ENCODE measurements at places on chromosomes 2 and 18.

DNA sequence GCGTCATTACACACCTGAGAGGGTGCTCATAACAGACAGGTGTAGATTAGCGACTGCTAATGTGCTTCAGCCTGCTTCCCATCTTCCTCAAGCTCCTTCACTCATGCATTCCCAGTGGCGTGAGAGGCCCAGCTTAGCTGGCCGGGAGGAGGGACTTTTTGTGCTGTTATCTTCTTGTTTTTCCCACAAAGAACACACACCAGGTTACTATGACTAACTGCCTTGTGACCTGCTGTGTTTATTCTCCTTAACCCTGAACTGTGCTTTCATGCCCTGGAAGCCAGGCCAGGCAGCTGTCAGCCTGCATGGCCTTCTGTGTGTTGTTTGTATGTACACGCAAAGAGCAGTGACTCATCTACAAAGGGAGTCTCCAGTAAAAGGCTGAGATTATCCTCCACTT, 143.8 kb downstream of the PIEZO2 start:
- no peak for DNase-seq

- DNase-seq, result no peak
Measured at GRCh38 chr2:41393621-41394020, 654.2 kb upstream of the PKDCC start.

DNA sequence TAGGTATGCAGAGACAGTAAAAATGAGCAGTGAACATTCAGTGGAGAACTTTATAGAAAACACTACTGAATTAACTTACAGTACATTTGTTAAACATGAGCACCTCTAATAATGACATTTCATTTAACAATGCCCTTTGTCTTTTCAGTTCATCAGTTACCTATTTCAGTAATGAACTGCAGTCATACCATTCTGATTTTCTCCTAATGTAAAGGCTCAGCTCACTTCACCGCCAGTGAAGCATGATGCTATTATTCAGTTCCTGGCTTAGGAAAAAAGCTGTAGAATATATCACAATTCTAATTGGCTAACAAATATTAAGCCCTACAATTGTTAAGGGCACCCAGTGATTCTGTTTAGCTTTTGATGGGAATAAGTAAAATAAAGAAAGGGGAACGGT, 37.1 kb upstream of the CCDC93 start:
- no peak for DNase-seq

GRCh38 chr2:233089851-233090250, 29.7 kb downstream of the INPP5D start:
- no peak for DNase-seq

- DNase-seq, result no peak
Measured at GRCh38 chr2:51981783-51982182, 949.9 kb upstream of the NRXN1 start.

- no peak for DNase-seq
Measured at GRCh38 chr2:70937866-70938585, 2.3 kb downstream of the ATP6V1B1 start.

GRCh38 chr2:128503399-128504245, 185.0 kb upstream of the HS6ST1 start:
- DNase-seq, result no peak

GRCh38 chr2:185567940-185568339, 170.7 kb upstream of the FSIP2 start:
- no peak for DNase-seq

DNA sequence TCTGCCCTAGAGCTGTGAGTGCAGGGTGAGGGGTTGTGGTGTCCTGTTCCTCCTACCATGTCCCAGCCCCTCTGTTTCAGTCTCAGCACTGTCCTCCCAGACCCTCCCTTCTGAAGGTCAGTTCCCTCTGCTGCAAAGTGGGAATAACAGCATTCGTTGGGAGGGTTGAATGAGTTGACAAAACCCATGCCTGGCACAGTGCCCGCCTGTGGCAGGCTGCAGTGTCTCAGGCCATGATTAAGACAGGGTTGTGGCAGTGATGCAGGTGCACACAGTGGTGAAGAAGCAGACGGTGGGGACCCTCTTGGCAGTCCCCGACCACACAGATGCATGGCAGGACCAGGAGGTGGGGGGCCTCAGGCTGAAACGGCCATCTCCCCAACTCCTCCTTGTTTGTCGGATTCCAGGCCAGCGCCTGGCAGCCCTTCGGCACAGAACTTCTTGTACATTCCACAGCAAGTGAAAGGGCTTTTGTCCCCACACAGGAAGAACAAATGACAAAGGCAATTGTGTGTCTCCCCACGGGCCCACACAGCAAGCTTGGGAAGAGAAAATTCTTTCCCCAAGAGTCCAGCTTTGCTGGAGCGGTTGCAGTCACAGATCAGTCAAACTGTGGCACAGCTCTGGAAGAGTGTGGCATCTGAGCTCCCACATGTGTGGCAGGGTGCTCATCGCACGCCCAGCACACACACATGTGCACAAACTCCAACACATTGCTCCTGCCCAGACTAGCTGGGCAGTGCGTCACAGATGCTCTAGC, 92.0 kb upstream of the MSH2 start:
- no peak for DNase-seq

DNA sequence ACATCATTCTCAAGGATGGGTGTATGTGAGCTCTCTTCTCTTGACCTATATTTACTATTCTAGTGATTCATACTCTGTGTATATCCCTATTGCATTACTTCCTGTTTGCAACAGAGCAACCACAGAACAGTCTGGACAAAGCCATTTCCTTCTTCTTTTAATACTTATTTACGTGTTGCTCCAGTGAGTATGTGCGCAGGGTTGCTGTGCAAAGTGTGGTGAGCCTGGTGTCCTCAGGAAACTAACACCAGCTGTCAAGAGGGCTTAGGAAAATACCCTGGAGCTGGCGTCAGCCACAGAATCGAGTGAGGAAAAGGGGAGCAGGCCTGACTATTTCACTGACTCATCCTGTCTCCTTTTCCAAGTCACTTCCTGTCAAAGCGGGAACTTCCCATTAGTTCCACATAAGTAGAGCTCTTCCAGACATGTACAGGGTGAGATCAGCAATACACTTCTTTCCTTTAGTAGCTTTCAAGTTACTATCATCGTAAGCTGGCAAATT, 214.1 kb upstream of the COPS8 start:
- DNase-seq, result no peak

- no peak for DNase-seq
Measured at GRCh38 chr2:195251214-195251613, 405.8 kb upstream of the SLC39A10 start.

- no peak for DNase-seq
Measured at GRCh38 chr2:157698430-157698829, 69.8 kb upstream of the ACVR1C start.

- DNase-seq, result no peak
Measured at GRCh38 chr2:159890551-159891266, 92.7 kb upstream of the CD302 start.

DNA sequence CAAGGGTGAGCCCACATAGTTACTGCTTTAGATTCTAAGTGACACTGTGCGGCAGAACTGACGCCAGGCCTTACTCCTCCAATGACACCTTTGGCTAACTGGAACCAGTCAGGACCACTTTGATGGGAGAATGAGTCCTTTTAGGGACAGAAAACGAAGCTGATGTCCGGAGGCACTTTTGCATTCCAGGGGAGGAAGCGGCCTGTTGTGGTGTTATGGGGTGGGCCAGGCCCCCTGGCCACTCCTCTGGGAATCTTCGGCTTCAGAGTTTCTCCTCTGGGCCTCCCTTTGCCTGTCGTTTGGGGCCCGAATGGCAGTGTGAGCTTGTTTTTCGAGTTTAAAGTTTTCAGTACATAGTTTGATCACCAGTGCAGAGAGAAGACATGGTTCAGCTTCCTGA, 65.9 kb downstream of the MBP start:
- DNase-seq, result no peak

DNA sequence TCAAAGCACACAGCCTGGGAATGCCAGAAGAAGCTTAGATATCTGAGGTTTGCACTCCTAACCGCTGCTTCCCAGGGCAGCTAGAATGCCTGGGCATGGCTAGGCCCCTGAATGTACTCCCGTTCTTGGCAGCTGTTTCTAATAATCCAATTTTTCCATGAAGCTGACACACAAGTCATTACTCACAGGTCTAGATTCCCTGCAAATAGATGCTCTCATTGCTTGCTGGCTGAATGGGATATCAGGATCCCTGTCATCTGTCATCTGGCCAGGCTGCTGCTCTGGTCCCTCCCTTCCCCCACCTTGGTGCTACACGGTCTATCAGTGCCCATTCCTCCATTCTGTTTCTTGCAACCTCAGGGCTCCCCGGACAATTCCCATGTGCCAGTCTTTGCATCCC, 40.7 kb upstream of the TEX51 start:
- DNase-seq, result no peak

DNA sequence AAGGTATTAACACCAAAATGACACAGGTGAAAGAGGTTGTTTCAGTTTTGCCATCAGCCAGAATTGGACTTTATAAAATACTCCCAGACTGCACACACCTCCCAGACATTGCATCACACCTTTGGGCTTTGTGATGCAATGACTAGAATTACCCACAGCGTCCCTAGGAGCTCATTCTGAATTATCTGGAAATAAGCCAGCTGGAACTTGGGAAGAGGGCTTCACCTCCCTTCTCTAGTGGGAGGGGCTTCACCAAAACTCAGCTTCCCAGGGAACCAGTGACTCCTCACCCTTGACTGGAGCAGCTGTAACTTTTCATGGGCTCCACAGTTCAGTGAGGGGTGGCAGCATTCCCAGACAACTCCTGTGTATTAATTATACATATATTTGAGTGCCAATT, 83.1 kb upstream of the BZW1 start:
- no peak for DNase-seq

- no peak for DNase-seq
Measured at GRCh38 chr2:95345081-95345562, 48.0 kb downstream of the KCNIP3 start.

- DNase-seq, result no peak
Measured at GRCh38 chr2:127129937-127130336, 23.0 kb upstream of the BIN1 start.

DNA sequence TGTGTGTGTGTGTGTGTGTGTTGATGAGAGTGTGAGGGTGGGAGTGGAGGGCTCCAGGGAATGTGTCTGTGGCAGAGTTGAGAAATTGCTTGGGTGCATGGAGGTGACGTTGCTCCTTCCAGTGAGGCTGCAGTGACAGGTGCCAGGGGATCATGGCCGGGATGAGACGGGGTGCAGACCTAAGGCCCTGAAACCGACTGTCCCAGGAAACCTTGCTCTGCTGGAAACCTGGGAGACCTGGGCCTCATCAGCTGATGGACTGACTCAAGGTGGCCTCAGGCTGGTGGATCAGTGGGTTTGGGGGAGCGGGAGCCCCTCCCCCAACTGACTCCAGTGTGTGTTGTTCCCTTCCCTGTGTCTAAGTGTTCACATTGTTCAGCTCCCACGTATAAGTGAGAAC, 56.6 kb downstream of the INHBB start:
- DNase-seq, result no peak

DNA sequence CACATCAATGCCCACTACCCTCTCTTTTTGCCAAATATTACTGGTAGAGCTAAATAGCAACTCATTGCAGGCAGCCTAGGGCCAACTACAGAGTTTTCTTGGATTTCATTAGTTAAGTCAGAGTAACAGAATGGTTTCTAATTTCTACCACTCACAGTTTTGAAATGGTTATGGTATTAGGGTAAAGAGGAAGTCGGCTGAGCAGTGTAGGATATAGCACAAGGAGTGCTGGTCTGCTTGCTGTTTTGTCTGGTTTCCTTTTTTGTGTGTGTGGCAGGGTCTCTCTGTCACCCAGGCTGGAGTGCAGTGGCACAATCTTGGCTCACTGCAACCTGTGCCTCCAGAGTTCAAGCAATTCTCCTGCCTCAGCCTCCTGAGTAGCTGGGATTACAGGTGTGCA, 289.2 kb upstream of the CCDC68 start:
- no peak for DNase-seq

DNA sequence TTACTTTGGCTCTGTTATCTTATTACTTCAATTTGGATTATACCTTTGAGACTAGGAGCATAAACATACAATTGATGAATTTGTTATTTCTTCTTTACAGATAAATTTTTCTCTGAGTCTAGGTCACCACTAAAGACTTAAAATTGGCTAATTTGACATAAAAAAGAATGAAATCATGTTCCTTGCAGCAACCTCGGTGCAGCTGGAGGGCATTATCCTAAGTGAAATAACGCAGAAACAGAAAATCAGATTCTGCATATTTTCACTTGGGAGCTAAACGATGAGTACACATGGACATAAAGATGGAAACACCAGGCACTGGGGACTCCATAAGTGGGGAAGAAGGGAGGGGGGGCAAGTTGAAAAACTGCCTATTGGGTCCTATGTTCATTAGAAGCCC, 172.8 kb upstream of the SESTD1 start:
- no peak for DNase-seq

- no peak for DNase-seq
Measured at GRCh38 chr18:54647176-54647575, 56.1 kb downstream of the DYNAP start.

GRCh38 chr18:67634631-67635338, 118.3 kb upstream of the DSEL start:
- DNase-seq, result no peak

- DNase-seq, result no peak
Measured at GRCh38 chr2:10292033-10292432, 10.7 kb upstream of the HPCAL1 start.

- no peak for DNase-seq
Measured at GRCh38 chr2:42959234-42960001, 167.0 kb upstream of the HAAO start.

- DNase-seq, result no peak
Measured at GRCh38 chr2:134124047-134124753, 129.7 kb upstream of the MGAT5 start.

GRCh38 chr2:8590938-8591337, 90.9 kb upstream of the ID2 start:
- no peak for DNase-seq

GRCh38 chr18:12254136-12254819, at the start of gene CIDEA:
Gene CIDEA (plus strand): TSS chr18:12254361. CDS start chr18:12254384, 23 bp downstream.
- DNase-seq, result no peak

- no peak for DNase-seq
Measured at GRCh38 chr2:72864500-72864899, 22.7 kb upstream of the SPR start.

DNA sequence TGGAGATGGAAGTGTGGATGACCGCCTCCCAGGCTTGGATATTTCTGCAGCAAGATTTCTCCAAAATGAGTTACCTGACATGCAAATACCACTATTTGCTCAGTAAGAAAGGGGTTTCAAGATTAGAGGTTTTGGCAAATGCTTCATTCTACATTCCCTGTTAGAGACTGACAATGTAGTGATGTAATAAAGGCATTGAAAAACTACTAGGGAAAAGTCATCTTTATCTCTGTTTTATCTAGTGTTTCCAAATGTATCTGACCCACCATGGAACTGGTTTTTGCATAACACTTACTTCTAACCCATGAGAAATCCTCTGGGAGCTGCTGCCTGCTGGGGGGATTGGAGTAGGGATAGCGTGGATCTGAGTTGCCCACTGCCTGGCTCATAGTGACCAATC, 33.0 kb upstream of the NTSR2 start:
- no peak for DNase-seq

GRCh38 chr18:12946549-12947284, 1.1 kb upstream of the SEH1L start:
- no peak for DNase-seq

DNA sequence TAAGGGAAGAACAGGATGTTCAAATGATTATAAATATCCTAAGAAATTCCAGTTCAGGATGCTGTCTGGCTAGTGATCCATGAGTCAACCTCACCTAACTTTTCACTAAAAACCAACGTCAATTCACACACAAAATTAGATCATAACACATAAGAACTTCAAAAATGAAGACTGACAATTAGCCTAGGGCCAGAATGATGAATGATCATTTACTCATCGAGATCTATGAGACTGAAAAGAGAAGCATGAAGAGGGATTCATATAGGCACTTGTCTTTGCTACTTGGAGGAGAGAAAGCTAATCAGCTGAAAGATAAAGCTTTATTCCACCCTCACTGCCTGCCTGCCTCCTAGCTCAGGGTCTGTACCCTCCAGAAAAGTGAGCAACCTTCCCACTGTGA, 29.8 kb downstream of the ADD2 start:
- DNase-seq, result no peak

All from NCI-H2081 treated with DMSO at 0.1 percent for 48 hours (cell line).